Sciatic nerve (tissue), 2 donors: ENCODE measurements at places on chromosomes 4 and X. TPM values are rescaled to one million over a fixed set of nuclear protein-coding genes. Genes with fewer than 3 reads are reported as not detected.

The NOX1 gene
- not detected for total RNA-seq

The TMPRSS11D gene
- not detected for total RNA-seq

The KIT gene
- total RNA-seq, result 4.9 TPM

The CSAG1 gene
- total RNA-seq, result not detected

The RGN gene
- 6.0 TPM for total RNA-seq

The TMSB15A gene
- not detected for total RNA-seq

The MAGEA8 gene
- not detected for total RNA-seq

The GABRQ gene
- total RNA-seq, result 5.3 TPM

The KLF8 gene
- 20.1 TPM for total RNA-seq

The SLITRK2 gene
- total RNA-seq, result 10.8 TPM

The TAF1 gene
- 57.4 TPM for total RNA-seq

The NAP1L2 gene
- 7.9 TPM for total RNA-seq

The HSFX4 gene
- total RNA-seq, result not detected

The PASD1 gene
- total RNA-seq, result not detected

The SLC34A2 gene
- total RNA-seq, result 2.5 TPM

The CCDC149 gene
- total RNA-seq, result 42.5 TPM
